ENCODE measurements at places on chromosomes 2 and 18.

GRCh38 chr2:241908686-241909420 is 39.3 kb downstream of the RTP5 start:
- DNase-seq, result no peak

DNA sequence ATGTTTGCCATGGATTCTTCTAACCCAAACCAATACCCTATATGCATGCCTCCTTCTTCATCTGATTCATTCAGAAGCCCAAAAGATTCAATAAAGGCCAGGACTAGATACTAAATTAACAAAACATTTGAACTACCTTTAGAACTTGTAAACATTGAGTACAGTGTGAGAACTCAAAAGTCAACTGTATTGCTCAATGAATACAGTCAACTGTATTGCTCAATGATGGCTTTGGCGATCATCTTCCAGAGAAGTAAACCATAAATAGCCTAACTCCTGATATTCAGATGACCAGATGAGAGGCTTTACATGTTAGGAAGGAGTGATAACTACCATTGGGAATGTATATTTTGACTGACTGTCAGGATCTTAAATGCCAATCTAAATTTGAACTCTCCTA is 206.5 kb upstream of the ITGA4 start:
- no peak for DNase-seq

DNA sequence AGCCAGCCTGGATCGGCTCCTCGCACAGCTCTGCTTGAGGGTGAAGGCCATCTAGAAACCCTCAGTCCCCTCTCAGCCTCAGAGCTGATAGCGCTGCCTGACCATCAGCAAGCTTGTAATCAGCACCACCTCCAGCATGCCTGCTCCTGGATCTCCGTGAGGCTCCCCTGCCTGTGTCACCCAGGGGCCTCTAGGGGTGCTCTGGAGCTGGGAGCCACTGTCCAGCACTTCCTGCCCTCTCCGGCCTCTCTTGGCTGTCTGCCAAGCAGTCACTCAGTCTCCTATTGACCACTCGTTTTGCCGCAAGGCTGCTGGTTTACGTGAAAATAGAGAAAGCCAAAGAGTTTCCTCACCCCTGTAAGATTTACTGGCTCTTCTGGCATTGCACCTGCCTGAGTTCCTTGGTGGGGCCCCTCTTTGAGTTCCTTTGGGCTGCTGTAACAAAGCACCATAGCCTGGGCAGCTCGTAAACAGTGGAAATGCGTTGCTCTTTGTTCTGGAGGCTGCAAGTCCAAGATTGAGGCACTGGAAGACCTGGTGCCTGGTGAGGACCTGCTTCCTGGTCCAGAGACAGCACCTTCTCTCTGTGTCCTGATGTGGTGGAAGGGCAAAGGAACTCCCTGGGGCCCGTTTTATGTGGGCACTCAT is 17.9 kb downstream of the CAPN10 start:
- DNase-seq, result no peak

- no peak for DNase-seq
These were observed 20.0 kb downstream of the CCDC138 start for GRCh38 chr2:108806371-108807113.

DNA sequence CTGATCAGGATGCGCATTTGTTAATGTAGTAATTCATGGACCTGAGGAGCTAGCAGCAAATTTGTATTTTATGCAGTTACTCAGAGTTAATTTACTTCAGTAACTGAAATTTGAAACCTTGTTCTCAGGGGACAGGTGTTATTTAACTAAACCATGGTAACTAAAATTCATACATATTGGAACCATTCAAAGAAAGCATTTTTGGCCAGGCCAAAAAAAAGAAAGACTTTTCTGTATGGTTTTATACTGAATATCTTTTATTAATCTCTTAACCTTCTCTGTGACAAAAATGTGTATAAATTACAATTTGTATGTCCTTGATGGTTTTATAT is 4.4 kb upstream of the KLHL23 start:
- no peak for DNase-seq

DNA sequence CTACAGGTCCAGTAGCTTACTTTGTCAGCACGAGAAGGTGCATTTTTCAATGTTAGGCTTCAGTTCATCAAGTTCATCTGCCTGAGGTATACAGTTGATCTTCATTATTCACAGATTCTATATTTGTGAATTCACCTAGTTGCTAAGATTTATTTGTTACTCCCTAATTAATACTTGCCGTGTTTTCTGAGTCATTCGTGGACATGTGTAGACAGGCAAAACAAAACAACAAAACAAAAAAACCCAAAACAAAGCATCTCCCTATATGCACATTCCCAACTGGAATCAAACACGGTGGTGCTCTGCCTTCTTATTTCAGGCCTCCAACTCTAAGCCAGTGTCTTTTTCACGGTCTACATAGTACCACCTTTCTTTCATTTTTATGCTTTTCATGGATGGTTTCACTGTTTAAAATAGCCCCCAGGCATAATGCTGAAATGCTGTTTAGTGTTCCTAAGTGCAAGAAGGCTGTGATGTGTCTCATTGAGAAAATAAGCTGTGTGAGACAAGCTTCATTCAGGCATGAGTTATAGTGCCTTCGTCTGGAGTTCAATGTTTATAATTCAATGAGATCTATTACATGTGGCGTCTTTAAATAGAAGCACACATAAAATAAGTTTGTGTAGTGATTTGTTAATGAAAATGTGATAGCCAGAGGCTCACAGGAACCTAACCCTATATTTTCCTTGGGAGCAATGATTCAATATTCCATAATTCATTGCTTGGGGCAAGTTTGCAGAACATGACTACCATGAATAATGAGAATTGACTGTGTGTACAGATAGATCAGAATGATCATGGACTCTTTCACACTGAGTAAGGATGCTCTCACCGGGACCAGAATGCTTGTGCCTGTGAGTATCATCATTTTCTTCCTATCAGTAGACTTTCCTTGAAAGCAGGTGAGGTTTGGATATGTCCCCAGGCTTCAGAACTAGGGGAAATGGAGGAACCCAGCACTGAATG is 24.6 kb downstream of the ITGB6 start:
- DNase-seq, result no peak

- peak; percentile 91 for DNase-seq
These were observed 398.8 kb upstream of the TRIB2 start for GRCh38 chr2:12317814-12318426.

All from fibroblast of skin of right quadriceps (primary cell).